ENCODE measurements at places on chromosomes 11 and 22.

DNA sequence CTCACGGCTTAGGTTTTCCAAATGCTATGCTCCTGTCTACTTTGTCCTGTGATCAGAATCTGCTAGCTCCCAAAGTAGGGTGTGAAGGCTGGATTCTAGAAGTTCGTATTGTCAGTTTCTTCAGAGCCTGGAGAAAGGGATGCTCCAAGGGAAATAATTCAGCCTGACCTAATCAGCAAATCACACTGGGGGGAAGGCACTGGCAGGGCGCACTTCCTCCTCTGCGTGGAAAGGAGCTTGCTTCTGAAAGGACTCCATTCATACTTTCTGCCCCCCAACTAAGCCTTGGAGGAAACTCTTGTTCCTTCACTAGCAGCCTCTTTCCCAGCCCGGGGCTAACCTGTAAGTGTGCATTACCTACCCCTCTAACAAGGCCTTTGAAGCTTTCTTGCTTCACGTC lies 165.9 kb downstream of the NAV2 start:
- DNase-seq = no peak

DNA sequence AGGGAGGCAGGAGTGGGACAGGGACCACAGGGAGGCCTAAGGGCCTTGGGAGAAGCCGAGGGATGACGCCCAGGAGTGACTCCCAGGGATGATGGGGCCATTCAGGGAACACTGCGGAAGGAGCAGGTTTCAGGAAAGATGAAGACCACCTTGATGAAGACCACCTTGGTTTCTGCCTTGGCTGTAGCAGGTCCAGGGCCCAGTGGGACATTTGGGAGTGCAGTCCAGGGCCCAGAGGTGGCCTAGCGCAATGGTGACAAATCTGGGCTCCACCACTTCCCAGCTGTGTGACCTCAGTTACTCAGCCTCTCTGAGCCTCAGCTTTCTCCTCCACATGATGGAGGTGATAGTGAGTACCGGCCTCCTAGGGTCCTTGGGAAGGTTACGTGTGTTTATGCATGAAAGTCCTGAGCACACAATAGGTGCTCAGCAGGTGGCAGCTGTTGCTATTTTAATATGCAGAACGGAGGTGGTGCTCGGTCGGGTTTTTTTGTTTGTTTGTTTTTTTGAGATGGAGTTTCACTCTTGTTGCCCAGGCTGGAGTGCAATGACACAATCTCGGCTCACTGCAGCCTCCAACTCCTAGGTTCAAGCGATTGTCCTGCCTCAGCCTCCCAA lies 770 bp downstream of the TSGA10IP start:
- no peak for DNase-seq

GRCh38 chr11:16809886-16810668 lies 71.6 kb downstream of the C11orf58 start:
- DNase-seq = no peak

DNA sequence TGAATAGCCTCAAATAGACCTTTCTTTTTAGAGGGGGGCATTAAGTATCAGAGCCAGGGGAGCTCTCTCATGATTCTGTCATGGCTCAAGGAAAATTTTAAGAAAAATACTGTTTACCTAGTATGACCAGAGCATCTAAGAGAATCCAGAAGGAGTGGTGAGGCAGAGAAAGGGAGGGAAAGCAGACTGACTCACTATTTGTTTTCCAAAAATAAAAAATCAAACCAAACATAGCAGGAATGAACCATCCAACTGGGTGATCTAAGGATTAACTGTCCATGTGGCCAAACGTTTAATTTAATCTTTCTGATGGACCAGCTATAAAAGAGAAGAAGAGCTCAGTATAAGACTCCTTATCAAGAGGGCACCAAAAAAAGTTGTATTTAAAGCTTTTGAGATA lies 70.8 kb downstream of the GAB2 start:
- DNase-seq = no peak

DNA sequence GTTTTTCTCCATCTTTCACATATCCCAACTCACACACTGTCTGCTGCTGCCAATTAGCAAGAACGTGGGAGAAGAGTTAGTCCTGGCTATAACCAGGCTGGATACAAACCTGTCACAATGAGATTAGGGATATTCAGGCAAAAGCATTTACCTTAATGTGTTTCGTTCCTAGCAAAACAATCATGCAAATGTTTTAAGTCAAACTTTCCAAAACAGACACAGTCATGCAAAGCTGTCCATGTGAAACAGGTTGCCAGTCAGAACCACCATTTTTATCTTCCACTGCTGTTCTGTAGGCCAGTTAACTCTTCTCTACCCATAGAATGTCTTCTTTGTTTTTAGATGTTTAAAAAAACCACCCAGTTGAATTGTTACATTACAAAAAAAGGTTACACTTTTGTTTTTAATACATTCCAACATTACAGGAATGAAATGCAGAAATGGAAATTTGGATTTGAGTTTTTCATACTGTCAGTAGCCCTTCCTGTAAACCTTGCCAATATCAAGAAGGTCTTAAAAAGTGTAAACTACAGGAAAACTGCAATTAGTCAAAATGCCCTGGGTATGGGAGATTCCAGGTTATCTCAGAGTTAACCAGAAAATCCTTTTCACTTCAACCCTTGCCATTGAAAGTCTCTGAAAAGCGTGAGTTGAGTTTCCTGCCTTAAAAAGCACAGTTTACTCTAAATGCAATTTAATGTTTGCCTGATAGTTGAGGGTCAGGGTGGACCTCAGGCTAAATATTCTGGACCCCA lies 34.2 kb upstream of the LDLRAD3 start:
- DNase-seq = no peak

- no peak for DNase-seq
These were observed 3.4 kb downstream of the ABCC8 start for GRCh38 chr11:17473071-17473744.

DNA sequence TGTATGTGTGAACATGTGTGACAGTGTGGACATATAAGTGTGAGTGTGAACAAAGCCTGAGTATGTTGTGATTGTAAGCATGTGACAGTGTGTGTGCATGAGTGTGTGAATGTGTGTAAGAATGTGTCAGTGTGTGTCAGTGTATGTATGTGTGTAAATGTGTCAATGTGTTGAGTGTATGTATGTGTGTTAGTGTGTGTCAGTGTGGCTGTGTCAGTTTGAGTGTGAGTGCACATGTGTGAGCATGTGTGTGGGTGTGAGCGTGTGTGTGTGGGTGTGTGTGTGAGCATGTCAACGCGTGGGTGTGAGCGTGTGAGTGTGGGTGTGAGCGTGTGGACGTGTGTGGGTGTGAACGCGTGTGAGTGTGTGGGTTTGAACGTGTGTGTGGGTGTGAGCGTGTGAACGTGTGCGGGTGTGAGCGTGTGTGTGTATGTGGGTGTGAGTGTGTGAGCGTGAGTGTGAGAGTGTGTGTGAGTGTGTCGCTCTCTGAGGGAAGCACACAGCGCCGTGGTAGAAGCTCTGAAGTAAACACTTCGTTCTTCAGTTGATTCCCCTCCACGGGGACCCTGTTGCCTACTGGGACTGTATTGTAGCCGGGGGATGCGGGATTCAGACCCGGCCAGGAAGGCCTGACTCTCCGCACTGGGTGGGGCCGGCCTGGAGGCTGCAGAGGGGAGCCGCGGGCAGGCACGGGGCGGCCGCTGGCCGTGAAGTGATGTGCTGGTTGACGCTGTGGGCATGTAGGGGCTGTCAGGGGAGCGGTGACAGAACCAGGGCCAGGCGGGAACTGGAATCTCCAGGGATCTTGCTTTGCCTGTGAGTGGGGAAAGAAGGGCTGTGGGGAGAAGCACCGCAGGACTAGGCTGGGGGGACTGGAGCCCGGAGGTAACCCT lies 21.1 kb downstream of the RPS6KA4 start:
- no peak for DNase-seq

DNA sequence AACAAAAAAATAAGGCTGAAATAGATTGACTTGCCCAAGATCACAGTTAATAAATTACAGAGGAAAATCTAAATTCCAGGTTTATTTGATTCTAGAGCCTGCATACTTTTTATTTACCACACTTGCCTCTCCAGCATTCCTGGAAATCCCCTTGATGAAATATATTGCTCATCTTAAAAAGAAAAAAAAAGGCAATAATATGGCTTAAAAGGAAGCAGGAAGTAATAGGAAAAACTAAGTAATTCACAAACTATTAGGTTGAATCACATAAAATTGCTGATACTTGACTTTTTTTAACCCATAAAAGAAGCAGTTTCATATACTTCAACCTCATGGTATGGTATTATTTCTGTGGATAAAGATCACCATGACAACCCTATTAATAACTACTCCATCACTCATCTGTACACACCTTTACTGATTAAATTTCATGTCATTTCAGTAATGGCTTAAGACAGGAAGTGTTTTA lies 52.9 kb downstream of the COPB1 start:
- no peak for DNase-seq

DNA sequence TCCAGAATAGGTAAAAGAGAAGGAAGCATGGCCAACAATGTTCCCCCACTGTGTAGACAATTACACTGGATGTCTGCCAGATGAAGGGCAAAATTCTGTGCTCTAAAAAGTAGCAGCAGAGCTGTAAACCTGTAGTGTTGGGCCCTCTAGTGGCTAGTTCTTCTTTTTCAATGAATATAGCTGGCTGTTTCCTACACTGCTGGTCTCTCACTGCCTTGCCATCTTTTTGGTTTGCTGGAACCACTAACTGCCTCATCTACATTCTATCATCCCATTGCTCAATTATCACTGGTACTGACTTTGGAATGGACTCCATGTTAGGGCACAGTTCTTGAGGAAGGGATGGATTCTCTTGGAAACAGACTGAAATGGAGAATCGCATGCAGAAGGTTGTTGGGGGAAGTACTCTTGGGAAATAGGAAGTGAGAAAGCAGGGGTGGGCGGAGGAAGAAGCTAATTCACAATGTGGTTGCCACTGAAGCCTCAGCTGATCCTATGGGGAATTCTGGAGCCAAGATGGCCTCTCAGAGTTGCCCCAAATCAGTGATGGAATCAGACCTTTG lies 17.9 kb downstream of the KCNE3 start:
- DNase-seq = no peak

- peak; percentile 7 for DNase-seq
These were observed 120.5 kb upstream of the RASSF10 start for GRCh38 chr11:12888525-12889158.

DNA sequence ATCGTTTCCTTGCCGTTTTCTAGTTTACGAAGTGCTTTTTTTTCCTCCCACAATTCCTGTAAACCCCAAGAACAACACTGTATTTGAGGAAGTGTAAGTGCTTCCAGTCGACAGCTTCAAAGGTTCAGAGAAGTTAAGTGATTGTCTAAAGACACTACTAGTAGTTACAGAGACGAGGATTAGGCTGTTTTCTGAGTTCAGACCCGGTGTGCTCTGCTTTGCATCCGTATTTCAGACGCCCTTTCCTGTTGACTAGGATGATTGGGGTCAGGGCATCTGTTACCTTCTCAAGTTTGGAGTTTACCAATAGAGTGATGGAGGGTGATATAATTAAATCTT lies 430 bp downstream of the CLP1 start:
- DNase-seq = no peak

DNA sequence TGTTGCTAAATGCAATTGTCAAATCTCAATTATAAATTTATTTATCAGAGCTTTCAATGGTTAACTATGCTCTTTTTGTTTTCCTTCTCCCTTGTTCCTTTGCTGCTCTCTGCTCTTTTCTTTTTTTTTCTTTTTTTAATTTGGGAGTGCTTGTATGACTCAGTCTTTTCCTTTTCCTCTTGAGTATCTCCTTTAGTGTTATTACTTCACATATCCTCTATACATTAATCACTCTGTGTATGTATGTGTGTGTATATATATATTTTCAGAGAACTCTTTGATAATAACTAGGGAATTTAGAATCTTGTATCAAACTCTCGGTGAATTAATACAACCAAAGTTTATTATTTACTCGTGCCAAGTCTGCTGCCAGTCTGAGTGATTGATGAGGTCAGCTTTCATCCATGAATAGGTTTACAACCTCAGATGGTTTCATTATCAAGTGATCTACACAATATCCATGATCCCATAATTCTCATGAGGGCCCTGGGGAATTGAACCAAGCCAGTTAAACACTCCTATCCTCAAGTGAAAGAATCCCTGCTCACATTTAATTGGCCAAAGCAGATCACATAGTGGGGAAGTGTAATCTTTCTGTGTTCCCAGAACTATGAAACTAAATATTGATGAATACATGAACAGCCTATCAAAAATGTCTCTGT lies 743.4 kb upstream of the CNTN5 start:
- no peak for DNase-seq

GRCh38 chr11:57303990-57304579 lies 20.7 kb downstream of the TNKS1BP1 start:
- DNase-seq = no peak

DNA sequence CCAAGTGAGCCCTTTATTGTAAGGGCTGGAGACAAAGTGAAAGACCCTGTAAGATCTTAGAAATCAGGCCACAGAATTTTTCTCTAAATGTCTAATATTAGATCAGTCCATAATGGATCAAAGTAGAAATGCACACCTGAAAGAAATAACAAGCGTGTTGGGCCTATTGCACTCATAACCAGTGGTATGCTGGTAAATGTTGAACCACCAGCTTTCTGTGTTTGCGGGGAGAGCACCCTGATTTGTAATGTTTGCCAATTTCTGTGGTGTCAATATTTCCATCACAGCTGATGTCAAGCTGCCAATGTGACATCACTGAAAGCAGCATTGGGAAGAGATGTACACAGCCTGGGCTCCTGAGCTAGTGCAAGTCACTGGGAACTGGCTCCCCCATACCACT lies 46.2 kb downstream of the ENDOD1 start:
- DNase-seq = no peak

- DNase-seq = no peak
These were observed 82.7 kb upstream of the DRD2 start for GRCh38 chr11:113557926-113558325.

DNA sequence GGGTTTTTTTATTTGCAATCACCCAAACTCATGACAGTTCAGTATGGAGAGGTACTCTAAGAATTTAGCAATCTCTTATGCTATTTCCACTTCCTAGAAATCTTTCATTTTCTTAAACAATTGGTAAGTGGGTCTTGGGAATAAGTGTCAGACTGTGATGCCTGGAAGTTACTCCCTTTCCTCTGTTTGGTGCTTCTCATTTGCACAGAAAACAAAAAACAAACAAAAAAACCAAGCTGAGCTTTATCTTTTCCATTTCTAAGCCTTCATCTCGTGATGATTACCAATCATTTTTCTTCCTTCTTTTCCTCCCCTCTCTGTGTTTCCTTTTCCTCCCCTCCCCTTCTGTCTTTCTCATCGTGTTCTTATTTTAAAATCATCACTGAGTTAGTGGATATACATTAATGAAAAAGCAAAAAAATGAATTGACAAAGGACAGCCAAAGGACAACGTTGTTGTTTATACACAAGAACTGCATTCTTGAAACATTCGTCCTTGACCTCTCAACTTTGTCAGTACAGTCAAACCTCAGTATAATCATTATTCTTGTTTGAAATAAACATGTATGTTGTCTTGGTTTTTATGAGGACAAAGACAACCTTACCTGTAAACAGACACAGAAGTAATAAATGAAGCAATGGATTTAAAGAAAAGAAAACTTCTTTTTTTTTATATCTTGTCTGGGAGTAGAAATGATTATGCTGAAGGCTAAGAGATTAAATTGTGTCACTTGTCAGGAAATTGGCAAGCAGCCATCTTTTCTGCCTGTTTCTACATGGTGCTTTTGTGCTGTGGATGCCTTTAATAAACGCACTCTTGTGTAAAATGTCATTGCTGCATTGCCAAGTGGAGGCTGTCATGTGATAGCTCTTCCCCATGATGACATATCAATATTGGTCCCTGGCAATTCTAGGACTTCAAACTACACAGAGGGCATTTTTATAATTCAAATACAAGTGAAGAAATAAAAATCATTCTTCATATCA lies 803.2 kb upstream of the CCDC90B start:
- DNase-seq = no peak

- no peak for DNase-seq
These were observed 67.7 kb downstream of the BCL2L13 start for GRCh38 chr22:17705951-17706900.
